ENCODE measurements at places on chromosomes 6 and 20.
A peak's percentile ranks its signal among the peaks of the same experiment; 100 is the strongest.

GRCh38 chr6:21263531-21264287 lies 329.8 kb upstream of the SOX4 start:
- DNase-seq = no peak

GRCh38 chr6:134080171-134080795 lies 27.9 kb upstream of the SLC2A12 start:
- DNase-seq = peak; percentile 36

DNA sequence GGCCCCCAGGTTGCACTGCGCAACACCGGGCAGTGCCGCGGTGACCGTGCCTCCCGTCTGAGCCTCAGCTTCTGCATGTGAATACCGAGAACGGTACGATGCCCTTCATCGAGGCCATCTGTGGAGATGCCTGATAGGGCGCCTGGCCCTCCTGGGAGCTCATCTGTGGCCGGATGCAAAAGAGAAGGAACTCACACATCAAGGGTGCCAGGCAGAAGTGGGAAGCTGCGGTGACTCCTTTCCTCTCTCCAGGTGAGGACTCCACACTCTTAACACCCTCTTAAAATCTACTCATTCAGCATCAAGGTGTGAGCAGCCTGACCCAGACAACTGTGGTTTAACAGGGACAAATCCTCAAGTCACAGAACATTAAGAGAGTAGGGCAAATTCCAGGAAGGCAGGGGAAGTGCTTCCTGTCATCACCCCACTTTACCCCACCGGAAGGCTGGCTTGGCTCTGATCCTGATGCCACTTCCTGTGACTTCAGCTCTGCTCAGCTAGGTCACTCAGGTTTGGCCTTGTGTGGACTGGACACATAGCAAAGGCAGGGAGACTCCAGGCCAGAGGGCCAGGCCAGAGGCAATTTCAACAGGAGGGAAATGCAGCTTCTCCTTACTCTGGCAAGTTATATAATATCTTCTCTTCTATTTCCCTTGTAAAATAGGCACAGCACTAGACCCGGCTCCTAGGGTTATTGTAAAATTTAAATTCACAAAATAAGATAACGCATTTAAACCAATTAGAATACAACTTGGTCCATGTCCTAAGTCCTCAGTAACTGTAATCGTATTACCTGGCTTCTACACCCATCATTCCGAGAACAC lies 69.4 kb downstream of the CPNE5 start:
- DNase-seq = no peak

- DNase-seq = no peak
Observed at GRCh38 chr20:62463651-62464424, 12.0 kb downstream of the GATA5 start.

GRCh38 chr6:26045928-26046368 lies 41.3 kb upstream of the HFE start:
- no peak for DNase-seq

DNA sequence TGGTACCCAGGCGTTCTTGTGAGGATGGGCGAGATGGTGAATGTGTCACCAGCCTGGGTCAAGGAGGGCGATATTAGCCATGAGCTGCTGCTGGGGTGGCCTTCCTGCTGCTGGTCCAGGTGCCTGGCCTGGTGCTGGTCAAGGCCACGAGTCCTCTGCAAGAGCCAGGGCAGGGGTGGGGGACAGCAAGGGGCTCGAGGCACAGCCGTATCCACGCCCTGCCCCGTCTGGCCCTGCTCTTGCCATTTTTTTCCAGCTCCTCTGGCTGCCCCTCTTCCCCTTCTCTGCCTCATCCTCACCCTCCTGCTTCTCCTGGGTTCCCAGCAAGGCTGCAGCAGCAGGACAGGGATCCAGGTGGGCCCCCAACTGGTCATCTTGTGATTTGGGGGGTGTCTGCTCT lies 51.2 kb downstream of the CDH4 start:
- DNase-seq = no peak

DNA sequence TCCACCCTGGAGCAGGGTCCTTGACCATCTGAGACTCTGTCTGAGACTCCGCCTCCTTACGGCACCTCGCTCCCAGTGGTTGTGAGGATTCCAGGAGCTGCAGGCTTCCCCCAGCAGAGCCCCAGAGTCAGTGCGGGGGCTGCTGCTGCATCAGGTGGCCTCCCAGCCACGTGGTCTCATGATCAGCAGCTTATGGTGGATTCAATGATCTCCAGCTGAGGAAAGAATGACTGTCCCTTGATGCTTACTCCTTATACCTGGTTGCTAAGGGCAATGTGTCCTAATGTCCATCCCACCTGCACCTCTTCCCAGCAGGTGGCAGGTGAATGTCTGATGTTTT lies 40.0 kb downstream of the SLC22A1 start:
- DNase-seq = no peak

GRCh38 chr20:37896932-37897548 lies 5.9 kb upstream of the VSTM2L start:
- DNase-seq = no peak

- DNase-seq = no peak
Observed at GRCh38 chr20:61369731-61370520, 117.9 kb downstream of the CDH4 start.

GRCh38 chr6:105326833-105327770 lies 75.8 kb downstream of the PREP start:
- no peak for DNase-seq

- no peak for DNase-seq
Observed at GRCh38 chr6:125095580-125096301, 57.8 kb upstream of the TPD52L1 start.

DNA sequence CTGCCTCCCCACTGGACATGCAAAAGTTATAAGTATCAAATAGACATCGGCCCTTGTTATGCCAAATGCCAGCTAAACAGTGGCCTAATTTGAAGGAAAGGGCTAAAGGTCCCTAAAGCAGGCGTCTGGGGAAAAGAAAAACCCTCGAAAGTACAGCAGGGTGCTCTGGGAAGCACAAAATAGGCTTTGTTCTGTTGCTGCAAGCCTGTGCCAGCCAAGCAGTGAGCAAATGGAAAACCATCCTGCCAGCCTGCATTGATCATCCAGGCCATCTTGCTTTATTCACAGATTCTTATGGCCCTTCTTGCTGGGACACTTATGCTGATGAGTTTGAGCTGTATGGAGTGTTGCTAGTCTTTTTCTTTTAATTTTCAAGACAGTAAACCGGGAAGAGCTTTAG lies 62.2 kb upstream of the PLEKHG1 start:
- no peak for DNase-seq

- no peak for DNase-seq
Observed at GRCh38 chr6:2911171-2911570, 8.1 kb upstream of the SERPINB9 start.

GRCh38 chr20:48105526-48105925 lies 320.2 kb upstream of the SULF2 start:
- DNase-seq = no peak

- no peak for DNase-seq
Observed at GRCh38 chr6:45084257-45084656, 243.9 kb upstream of the RUNX2 start.

DNA sequence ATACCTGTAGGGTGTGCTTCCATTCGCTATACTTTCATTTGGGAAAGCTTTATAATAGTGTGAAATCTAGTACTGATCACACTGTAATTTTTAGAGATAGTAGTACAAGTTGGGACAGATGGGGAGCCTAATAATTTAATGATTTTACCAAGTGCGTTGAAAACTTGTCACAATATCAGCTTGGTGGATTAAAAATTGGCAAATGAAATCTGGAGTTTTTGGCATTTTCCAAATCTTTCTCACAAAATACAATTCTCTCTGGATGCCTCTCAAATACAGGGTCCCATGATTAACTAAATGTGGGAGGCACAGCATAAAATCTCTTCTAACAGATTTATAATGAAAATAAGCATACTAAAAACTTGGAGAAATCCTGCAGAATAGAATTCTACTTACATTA lies 96.4 kb downstream of the PLCB4 start:
- no peak for DNase-seq

DNA sequence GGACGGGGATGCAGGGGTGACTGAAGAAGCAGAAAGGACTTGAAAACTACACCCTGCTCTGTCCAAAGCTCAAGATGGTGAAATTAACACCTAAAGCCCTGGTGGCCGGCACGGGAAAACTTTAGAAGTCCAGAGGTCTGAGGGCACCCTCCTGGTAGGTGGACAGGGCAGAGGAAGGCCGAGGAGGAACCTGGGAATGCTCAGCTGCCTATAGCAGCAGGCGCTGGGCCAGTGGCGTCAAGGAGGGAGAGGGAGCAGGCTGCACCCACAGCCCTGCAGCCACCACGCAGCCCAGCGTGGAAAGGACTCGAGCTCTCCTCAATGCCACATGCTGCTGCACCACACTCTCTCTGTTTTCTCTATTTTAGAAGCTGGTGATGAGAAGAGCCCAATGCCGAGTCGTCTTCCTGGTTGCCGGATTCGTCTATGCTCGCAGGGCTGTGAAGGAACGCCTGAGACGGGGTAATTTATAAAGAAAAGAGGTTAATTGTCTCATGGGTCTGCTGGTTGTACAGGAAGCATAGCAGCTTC lies 248.3 kb upstream of the AFDN start:
- no peak for DNase-seq

DNA sequence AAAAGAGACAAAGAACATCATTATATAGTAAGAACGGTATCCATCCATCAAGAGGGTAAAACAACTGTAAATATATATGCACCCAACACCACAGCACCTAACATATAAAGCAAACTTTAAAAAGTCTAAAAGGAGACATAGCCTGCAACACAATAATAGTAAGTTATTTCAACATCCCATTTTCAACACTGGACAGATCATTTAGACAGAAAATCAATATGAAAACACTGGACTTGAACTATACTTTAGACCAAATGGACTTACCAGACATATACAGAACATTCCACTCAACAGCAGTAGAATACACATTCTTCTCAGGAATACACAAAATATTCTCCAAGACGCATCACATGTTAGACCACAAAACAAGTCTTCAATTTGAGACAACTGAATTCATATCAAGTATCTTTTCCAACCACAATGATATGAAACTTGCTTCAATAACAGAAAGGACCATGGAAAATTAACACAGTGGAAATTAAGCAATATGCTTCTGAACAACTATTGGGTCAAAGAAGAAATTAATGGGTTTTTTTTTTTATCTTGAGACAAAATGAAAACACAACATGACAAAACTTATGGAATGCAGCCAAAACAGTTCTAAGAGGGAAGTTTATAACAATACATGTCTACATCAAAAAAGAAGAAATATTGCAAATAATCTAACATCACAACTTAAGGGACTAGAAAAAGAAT lies 23.9 kb upstream of the ASF1A start:
- DNase-seq = no peak

DNA sequence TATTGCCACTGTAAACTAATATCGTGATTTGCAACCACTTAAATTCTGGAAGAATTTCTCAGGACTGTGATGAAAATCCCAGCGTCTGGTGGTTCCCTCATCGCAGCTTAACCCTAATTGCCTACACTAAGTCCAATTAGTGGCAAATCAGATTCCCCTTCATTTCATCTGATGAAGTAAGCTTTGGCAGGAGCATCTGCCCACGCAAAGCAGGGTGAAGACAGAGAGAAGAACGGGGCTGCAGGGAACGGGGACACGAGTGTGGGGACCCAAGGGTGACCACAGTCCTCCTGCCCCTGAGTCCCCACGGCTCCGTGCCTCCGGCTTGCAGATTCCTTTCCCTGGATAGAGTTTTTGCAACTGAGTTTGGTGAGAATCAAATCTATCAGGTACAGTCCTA lies 159.5 kb downstream of the LY86 start:
- no peak for DNase-seq

DNA sequence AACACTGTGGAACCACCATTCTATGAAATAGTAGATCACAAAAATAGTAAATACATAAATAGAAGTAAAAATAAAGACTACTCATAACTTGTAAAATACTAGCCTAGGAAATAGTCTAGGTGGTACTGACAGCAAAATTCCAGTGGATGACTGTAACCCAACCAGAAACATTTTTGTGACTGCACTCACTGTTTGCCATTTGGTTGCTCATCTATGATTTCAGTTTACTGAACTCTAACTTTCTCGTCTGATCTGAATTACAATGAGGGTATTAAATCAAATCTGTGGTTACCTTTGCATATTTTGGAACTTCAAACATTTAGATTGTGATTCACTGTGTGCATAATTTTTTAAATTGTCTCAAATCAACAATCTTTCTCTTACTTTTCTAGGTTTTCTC lies 151.1 kb downstream of the KHDC1L start:
- no peak for DNase-seq

GRCh38 chr6:33783781-33784520 lies 5.0 kb downstream of the LEMD2 start:
- no peak for DNase-seq

- DNase-seq = no peak
Observed at GRCh38 chr6:24252280-24252679, 105.6 kb downstream of the DCDC2 start.

- no peak for DNase-seq
Observed at GRCh38 chr6:110617057-110617456, 140.6 kb upstream of the SLC22A16 start.

DNA sequence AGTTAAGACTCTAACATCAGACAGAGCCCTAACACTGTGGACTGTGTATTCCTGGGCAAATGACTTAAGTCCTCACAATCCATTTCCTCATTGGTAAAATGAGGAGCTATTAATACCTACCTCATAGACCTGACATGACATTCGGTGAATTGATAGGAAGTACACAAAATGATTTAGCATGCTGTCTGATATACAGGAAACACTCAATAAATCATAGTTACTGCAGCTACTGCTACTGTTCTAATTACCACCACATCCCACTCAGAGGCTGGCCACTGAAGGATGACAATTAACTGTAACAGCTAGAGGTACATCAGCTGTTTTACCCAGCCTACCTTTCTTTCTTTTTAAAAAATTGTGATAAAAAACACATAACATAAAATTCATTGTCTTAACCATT lies 87.7 kb downstream of the PLCG1 start:
- DNase-seq = no peak

- DNase-seq = no peak
Observed at GRCh38 chr6:165266191-165266590, 43.2 kb downstream of the C6orf118 start.

GRCh38 chr20:1595333-1595732 lies 24.5 kb downstream of the SIRPB1 start:
- DNase-seq = no peak
